Muscle of arm (tissue), 14 donors: ENCODE measurements at places on chromosomes 7 and 10.

GRCh38 chr10:86759073-86759672 lies 2.8 kb downstream of the BMPR1A start:
- DNase-seq = no peak

GRCh38 chr7:75813781-75814236 lies at the start of gene CCL24:
Gene CCL24 (minus strand): TSS chr7:75813806. CDS start chr7:75813715, 91 bp downstream.
- DNase-seq = no peak

DNA sequence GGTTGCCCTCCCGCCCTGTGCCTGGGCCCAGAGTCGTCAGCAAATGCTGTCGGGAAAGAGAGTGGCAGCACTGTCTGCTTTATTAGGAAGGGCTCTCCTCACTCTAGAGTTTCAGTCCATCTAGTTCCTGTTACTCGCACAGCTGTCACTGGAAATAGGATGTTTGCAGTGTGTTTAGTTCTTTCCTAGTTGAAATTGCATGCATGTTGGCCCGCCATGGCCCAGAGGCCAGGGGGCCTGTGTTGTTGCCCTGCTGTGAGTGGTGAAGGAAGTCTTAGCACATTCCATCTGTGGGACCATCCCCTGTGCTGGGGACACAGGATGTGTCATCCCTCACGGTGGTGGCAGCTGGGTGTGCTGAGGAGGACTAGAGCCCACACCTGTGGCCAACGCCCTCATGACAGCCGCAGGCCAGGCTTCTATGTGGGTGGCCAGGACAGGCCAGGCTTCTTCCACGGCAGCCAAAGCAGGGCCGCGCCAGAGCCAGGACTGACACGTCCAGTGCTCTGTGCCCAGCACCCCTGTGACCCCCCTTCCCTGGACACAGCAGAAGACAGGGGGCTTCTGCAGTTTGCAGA lies 45.4 kb downstream of the ZNF467 start:
- no peak for DNase-seq

GRCh38 chr7:100875356-100875751 lies 451 bp downstream of the SRRT start:
- DNase-seq = no peak

DNA sequence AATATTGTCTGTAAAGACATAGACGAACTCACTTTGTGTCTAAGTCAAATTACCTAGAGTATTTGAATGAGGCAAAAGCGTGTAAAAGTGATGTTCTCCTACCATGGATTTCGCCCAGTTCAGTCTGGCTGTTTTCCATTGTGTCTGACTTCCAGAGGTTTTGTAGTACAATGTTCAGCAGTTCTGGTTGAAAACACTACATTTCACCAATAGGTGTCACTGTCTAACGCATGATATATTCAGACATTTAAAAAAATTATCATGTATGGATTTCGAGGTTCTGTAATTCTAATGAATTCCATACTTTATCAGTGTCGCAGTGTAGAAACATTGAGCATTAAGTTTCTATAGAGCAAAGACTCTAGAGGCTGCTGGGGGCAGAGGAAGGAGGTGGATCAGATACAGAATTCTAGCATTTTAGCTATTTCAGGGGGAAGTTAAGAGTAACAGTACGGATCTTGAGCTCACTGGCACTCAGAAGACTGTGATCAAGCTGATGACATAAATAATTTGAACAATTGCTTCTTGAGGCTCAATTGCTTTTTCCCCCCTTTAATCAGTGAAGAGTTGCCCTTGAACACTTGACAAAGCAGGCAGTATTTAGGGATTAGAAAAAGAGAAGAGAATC lies 196.9 kb upstream of the RHOBTB1 start:
- peak; percentile 90 for DNase-seq

- no peak for DNase-seq
These were observed 98.3 kb upstream of the DDC start for GRCh38 chr7:50663396-50664102.

DNA sequence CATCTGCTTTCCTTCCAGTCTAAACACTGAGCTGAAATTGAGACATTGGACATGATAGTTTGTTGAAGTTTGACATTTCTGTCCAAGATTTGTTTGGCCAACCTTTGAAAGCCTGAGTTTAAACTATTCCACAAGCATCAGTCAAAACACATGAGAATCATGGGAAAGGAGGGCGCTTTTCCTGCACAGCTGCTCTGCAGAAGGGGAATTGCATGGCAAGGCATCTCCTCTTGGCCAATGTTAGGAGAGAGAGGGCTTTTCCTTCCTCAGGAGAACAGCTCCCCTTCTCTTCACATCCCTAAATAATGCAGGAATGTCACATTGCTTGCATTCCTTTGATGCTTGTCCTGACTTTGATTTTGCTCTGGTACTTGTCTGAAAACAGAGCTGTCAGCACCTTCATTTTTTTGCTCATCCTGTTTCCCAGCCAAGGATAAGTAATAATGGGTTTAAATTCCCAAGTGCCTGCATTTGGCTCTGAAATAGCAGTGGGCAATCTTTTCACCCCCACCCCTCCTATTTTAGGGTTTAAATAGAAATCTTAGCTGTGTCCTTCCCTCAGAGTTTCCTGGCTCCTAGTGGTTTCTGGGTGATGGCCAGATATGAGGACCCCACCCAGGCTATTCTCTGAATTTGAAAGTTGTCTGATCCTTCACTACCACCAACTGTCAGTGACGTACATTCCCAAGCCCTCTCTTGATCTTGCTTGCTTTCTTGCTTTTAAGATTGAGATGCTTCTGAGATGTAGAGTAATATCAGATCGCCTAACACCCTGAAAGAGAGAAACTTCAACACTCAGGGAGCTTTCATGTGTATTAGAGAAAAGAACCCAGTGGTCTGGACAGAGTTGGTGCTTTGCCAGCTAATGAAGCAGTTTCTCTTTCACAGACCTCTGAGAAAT lies 75.2 kb upstream of the NPVF start:
- DNase-seq = peak; percentile 79

DNA sequence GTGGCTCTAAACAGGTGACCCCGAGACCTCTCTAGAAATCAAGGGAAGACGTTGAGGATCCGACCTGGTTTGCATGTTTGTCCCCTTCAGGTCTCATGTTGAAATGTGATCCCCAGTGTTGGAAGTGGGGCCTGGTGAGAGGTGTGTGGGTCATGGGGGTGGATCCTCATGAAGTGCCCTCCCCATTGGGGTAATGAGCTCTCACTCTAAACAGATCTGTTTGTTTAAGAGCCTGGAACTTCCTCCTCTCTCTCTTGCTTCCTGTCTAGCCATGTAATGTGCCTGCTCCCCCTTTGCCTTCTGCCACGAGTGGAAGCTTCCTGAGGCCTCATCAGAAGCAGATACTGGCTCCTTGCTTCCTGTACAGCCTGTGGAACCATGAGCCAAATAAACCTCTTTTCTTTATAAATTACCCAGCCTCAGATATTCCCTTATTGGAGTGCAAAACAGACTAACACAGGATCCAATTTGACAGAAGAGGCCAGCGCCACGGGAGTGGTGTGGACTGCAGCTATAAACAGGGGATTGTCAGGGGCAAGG lies 10.8 kb upstream of the POLM start:
- no peak for DNase-seq

DNA sequence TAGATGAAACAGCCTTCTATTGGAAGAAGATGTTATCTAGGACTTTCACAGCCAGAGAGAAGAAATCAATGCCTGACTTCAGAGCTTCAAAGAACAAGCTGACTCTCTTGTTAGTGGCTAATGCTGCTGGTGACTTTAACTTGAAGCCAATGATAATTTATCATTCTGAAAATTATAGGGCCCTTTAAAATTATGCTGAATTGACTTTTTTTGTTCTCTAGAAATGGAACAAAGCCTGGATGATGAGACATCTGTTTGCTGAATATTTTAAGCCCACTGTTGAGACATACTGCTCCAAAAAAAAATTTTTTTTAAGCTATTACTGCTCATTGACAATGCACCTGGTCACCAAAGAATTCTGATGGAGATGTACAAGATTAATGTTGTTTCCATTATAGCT lies 189.2 kb downstream of the MBL2 start:
- DNase-seq = no peak

GRCh38 chr7:52944921-52945320 lies 90.5 kb upstream of the POM121L12 start:
- no peak for DNase-seq

GRCh38 chr7:84876061-84876821 lies 310.6 kb downstream of the SEMA3D start:
- no peak for DNase-seq

GRCh38 chr10:70785190-70785589 lies at the start of gene TBATA:
Gene TBATA (minus strand): TSS chr10:70785377. CDS start chr10:70783379, 1,998 bp downstream.
- DNase-seq = no peak

GRCh38 chr7:144390481-144390880 lies 13.0 kb downstream of the NOBOX start:
- DNase-seq = no peak

DNA sequence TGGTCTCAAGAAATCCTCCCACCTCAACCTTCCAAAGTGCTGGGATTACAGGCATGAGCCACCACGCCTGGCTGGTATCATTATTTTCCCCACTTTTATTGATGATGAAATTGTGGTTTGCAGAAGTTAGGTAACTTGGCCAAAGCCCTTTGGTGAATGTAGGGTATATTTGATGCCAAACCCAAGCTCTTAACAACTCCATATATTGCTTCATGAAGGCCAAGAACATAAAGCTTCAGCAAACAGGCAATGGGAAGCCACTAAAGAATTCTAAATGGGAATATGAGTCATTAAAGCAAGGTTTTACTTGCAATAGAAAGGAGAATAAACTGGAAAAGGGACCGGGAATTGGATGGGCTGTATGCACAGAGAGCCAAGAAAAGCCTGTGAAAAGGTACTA lies 142.7 kb downstream of the KMT2E start:
- no peak for DNase-seq

DNA sequence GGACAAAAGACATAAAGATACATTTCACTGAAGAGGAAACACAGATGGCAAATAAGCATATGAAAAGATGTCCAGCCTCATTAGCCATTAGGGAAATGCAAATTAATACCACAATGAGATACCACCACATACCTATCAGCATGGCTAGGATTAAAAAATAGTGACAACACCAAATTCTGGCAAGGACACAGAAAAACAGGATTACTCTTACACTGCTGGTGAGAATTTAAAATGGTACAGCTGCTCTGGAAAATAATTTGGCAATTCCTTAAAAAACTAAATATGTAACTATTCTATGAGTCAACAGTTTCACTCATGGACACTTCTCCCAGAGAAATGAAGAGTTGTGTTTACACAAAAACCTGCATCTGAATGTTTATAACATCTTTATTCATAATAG lies 121.1 kb downstream of the C10orf90 start:
- DNase-seq = no peak

- DNase-seq = peak; percentile 53
These were observed 338.4 kb downstream of the GALNT17 start for GRCh38 chr7:71470326-71470725.

GRCh38 chr7:33221390-33221789 lies 92.0 kb downstream of the BBS9 start:
- no peak for DNase-seq

DNA sequence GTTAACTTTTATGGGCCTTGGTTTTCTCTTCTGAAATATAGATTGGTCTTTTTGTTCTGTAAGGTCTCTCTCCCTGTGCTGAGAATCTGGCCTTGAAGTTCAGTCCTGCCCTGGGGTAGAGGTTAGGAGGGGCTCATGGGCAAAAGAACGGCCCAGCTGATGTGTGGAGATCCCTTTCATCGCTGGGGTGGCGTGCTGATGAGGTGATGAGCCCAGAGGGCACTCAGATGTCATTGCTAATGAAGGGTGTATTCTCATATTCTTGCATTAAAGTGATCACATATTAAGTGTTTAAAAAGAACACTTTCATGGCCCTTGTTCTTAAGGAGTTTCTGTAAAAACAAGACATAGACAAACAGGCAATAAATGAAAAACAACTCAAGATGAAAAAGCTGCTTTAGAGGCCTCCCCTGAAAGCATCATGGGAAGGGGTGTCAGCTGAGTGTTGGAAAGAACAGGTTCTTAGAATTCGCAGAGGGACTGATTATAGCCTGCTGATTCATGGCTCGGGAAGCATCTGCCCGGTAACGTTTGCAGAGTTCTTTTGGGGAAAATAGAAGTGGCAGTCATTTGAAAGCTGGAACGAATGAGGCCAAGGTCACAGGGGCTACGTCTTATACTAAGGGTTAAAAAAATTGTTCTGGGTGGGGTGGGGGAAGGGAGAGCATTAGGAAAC lies 72.5 kb upstream of the GPR158 start:
- DNase-seq = no peak

DNA sequence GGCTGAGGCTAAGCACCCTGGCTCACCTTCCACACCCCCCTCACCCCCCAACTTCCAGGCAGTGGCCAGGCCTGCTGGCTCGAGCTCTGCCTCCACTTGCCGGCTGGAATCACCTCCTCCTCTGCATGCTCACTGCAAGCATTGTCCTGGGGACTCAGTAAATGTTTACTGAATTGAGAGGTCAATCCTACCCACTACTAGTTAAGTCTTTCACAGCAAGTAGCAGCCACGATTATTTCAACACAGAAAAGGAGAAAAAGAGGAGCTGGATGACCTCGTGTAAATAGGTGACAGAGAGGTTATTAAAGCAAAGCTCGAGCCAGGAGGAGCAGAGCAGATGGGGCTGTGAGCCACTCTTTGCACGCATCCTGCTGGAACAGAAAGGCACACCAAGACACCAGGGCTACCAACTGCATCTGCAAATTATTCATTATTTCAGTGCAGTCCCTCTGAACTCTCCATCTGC lies 32.1 kb downstream of the HIPK2 start:
- DNase-seq = no peak

DNA sequence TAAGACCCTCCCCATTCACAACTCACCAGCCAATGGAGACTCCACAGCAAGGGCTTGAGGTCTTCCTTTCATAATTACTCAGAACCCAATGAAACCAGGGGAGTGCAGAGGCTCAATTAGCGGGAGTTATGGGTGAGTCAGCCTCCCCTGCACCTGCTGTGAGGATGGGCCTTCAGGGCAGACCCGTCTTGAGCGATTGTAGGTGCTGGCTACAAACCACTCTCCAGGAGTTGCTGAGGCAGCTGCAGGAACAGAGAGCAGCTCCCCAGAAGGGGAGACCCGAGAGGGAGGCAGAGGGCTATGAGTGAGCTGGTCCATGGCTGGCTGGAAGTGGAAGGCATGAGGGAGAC lies 58.5 kb upstream of the SORCS3 start:
- DNase-seq = no peak

DNA sequence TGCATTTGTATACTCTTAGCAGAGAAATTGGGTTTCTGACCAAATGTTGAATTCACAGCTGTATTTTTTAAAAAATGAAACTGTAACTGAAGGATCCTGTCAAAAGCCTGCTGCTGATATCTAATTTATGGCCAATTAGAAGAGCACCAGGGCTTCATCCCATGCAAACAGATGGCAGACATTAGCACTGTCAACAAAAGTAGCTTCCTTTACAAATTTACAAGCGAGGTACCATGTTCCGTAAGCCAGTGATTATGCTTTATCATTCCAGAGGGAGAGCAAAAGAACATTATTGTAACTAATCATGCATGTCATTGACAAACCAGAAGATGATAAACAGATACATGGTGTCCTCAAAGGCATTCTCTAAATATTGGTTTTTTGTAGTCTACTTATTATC lies 177.2 kb upstream of the DKK1 start:
- DNase-seq = no peak

- DNase-seq = no peak
These were observed 88.3 kb upstream of the ANTXRL start for GRCh38 chr10:46198516-46198915.

GRCh38 chr7:156950381-156950858 lies 908 bp downstream of the NOM1 start:
- no peak for DNase-seq

GRCh38 chr7:87416682-87417587 lies 58.5 kb downstream of the ABCB4 start:
- peak; percentile 70 for DNase-seq
